ENCODE measurements at places on chromosomes 1 and 21.

- DNase-seq: peak; percentile 49
These were observed 2.5 kb downstream of the WLS start for GRCh38 chr1:68229650-68230483.

GRCh38 chr1:38064197-38064903, 17.8 kb upstream of the POU3F1 start:
- no peak for DNase-seq

- no peak for DNase-seq
These were observed 32.9 kb downstream of the RASAL2 start for GRCh38 chr1:178126741-178127185.

DNA sequence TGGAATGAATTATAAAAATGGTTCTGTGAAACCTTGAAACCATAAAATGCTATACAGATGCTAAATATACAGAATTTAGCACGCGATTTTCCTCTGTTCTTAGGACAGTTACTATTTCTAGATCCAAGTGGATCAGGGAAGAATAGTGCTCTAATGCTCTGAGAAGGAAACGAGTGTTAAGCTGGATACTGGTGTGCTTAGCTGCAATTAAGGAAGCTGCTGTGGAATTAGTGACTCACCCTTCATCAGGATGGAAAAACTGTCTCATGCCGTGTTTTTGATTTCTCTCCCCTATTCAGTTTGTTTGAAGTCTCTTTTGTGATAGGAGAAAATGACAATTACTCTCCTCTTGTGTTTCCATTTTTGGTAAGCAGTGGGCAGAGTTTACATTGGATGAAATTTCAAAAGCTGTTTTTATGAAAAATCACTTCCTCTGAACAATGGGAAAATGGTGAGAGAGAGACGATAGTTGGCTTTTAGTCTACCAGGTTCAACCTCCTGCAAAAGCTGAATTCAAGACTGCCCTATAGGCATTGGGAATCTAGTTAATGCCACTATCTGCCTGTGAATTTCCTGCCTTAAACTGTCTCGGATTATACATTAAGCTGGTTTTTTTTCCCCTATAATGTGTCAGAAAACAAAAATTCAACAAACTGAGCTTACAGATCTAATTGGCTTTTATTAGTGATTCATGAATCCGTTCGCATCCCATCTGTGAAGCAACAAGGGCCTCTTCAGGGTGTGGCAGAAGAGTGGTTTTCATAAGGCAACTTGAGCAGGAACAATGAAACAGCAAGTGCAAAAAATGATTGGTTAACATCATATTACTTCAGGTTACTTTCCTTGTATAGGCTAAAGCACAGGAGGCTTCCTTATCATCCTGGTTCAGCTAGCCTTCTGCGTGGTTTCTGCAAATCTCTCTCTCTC, 179.8 kb downstream of the ST6GALNAC3 start:
- DNase-seq: peak; percentile 64

DNA sequence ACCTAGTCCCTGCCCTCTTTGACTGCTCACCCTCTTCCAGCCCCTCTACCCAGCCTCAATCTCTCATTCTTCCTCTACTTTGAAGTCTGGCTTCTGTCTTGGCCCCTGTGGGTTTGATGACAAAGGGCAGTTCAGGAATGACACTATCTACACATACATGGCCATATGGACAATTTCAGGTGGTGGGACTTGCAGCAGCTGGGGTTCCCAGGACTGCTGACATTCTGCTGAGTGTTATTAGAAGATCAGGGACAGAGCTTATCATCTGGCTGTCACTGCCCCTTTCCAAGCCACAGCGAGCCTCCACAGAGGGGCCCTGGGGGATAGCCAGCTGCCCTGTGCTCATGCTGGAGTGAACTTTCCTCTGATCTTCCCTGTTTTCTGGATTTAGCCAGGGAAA, 97.4 kb upstream of the IPO9 start:
- no peak for DNase-seq

GRCh38 chr21:41366522-41367151, 4.8 kb downstream of the MX2 start:
- no peak for DNase-seq

GRCh38 chr1:43992232-43992995, 1.0 kb downstream of the CCDC24 start:
- no peak for DNase-seq

DNA sequence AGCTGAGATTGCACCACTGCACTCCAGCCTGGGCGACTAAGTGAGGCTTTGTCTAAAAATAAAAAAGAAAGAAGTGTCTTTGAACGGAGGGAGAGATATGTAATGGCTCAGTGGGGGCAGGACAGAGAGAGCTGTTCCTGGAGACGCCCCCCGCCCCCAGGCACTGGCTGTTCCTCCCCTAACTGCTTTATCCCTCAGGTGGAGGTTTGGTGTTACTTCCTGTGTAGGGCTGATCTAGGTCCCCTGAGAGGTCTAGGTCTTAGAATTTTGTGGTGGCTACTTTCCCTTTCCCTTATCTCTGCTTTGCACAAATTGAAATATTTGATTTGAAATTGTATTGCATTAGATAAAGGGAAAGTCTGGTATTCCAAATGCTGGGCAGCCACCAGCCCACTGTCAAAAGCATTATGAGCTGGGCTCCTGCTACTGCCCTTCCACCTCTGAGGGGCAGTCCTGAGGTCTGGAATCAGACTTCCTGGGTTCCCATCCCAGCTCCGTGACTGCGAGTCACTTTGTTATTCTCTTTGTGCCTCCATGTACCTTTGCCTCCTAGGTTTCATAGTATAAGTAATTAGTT, 134.8 kb upstream of the KIF26B start:
- DNase-seq: no peak

GRCh38 chr1:235986869-235987268, 78.0 kb downstream of the NID1 start:
- no peak for DNase-seq

DNA sequence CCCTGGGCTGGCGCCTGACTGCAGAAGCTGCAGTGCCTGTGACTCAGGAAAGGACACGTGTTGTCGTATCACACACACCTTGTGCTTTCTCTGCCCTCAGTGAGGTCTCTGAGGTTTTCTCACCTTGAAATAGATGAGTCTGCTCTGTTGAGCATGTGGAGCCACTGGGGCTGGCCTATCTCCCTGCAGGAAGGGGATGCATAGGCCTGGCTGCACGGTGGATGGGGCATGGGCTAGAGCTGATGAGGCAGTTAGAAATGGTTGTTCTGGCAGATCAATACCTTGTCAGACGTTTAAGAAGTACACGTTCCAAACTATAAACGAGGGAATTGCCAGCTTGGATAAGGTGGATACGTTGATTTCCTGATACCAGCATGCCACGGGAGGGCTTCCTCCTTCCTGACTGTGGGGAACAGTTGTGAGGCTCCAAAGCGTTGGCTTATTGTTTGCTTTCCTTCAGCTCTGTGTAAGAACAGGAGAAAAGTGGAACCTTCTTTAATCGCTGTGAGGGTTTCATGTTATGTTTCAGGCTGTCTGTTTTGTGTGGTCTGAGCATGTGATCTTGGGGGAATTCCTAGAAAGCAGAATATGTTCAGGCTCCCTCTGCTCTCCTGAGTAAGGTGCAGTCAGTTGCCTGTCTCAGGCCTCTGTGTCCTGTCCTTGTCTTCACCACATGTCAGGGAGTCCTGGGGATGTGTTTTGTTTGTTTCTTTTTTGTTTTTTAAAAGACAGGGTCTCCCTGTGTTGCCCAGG, 44.8 kb downstream of the PCNT start:
- DNase-seq: no peak

GRCh38 chr1:154590756-154591155, 17.2 kb downstream of the ADAR start:
- no peak for DNase-seq

DNA sequence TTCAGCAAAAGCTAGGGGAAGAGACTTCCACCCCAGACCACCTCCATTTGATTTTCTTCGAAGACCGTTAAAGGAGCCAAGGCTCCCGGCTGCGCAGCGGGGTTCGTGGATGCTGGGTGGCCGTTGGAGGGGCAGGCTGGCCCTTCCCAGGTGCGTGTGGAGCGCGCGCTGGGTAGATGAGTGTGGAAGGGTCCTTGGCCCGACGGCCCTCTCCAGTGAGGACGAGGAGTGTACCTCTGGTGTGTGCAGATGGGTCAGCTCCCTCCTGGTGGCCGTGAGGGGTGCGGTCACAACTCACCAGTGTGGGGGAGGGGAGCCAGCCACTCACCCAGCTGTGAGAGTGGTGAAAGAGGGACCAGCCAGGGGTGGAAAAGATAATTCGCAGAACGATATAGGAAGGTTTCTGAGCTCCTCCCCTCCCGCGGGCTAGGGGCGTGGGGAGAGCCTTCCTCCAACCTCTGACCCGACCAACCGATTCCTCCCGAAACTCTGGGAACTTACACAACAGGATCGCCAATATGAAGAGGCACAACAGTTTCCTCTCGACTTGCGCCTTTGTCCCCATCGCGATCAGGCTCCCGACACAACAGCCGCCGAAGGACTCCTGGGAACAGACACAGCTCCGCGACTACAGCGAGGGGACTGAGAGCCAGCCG, at the start of gene F11R:
TSS of gene F11R (minus strand) at position 644 of the 656 bp plus-strand sequence. CDS start at position 565, 79 bp downstream.
- peak; percentile 86 for DNase-seq

GRCh38 chr21:14306126-14306907, 76.6 kb downstream of the HSPA13 start:
- no peak for DNase-seq

DNA sequence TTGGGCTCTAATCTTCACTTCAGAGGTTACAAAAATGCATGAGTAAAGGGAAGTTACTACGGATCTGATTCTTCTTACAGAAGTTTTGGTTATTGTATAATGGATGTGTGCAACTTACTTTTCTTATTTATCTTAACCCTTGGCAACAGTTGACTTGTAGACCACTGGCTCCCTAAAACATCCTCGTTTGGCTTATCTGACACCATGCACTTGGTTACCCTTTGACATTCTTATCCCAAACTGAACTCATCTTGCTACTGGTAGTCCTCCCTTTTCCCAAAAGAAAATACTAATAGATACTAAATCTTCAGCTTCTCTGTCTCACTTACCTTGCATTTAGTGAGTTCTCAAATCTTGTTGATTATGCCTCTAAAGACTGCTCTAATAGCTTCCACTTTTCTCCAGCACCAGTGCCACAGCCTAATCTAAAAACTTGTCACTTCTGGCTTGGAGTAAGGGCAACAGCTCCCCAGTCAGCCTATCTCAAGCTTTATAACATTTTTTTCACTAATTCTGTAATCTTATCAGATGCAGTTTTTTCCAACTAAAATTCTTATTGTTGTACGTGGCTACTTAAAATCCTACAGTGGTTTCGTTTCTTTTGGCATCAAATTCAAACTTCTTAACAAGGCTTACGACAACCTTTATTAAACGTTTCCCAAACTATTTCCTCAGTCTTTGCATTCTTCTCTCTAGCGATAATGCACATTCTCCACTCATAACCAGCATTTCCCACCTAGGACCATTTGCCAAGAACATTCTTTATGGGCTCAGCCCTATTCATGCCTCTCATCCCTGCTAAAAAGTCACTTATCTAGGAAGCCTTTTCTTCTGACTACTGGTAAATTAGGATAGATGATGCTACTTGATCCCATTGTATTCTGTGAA, 204.2 kb downstream of the KCNT2 start:
- no peak for DNase-seq

GRCh38 chr1:67256291-67257172, 51.1 kb upstream of the IL12RB2 start:
- no peak for DNase-seq

DNA sequence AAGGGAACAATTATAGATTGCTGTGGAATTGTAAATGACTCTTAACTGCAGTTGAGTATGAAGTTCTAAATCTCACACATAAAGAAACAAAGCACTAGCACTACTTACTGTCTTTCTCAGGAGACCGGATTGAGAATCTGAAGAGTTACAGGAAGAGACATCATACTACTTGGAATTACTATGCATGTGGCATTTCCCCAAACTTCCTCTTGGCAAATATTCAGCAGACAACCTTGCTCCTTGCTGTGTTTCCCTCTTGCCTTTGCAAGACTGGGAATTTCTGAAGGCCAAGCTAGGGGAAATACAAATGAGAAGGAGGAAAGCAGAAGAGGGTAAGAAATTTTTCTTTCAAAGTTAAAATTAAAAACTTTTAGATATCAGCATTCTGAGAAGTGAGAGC, 173.6 kb upstream of the KCTD3 start:
- DNase-seq: no peak

DNA sequence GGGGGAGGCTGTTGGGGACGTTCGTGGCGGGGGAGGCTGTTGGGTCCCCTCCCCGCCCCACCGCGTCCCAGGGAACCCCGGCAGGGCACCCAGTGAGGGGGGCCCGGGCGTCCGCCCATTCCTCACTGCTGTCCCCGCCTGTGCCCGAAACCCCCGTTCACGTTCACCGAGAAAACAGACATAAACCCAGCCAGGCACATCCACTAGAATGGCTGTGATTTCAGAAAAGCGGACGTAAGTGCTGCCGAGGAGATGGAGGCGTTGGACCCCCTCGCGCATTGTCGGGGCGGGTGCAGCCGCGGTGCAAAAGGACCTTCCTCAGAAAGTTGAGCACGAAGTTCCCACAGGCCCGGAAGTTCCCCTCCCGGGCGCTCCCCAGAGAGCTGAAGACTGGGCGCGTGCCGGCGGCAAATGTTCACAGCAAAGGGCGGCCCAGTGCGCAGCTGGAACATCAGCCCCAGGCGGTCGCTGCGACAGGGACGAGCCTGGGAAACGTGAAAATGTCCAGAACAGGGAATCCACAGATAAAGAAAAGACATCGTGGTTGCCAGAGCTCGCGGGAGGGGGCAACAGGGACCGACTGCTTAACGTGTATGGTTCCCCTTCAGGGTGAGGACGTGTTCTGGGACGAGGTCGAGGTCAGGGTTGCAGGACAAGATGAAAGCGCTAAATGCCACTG, 18.5 kb upstream of the SAMD11 start:
- DNase-seq: no peak

DNA sequence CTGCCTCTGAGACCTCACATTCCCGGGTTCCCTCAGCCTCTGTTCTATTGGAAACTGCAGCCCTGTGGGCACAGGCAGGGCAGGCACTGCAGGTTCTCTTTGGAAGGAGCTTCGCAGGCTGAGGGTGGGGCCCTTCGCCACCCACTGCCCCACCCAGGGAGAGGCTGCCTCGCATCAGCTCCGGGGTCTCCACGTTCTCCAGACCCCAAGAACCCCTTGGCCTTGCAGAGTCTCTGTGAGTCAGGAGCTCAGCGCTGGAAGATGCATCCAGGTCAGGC, 8.6 kb upstream of the C1orf159 start:
- DNase-seq: no peak

DNA sequence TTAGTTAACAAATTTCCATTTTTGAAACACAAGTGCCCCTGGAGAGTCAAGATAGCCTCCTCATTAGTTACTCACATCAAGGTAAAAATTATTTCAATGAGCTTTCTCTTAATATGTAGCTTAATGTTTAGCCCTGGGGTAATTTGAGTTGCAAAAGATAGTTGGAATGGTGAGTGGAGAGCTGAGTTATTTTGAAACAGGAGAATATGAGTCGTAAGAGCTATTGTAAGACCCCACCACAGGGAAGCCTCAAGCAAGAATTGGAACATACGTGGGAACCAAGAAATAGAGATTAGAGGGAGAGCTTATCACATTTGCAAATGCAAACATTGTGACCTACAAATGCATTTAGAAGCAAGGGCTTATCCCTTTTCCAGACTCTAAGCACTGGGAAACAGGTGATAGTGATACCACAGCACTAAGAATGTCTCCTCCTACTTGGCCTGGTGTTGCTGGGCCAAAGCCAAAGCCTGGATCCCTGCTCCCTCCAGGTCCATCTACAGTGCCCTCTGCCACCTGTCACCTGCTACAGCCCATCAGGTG, 635.1 kb downstream of the PTPRC start:
- no peak for DNase-seq
